ENCODE measurements at places on chromosomes 7 and 10.

DNA sequence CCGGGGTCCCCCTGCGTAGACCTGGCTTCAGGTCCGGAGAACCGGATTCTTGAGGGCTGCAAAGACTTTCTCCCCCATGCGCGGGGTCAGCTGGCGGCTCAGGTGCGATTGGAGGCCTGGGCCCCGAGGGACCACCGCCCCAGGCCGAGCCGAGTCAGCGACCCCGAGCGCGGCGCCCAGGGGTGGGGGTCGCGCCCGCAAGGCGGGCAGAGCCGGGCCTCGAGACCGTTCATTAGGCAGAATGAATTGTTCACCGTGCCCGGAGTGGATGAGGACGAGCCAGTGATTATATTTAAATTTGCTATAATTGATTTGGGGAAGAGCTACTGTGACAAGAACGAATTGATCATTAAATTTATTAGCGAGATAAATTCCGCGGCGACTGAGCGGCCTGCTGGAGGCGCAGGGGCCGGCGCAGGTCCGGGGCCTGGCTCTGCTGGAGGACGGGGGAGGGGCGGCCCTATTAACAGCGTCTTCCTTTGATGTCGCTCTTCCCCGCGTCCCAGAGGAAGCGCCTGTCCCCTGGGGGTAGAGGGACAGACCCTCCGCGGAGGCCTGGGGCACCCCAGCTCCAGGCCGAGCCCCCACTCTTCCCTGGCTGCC, 7.5 kb downstream of the MNX1 start:
- no peak for DNase-seq

GRCh38 chr10:77456414-77456813, 181.2 kb downstream of the KCNMA1 start:
- DNase-seq = no peak

DNA sequence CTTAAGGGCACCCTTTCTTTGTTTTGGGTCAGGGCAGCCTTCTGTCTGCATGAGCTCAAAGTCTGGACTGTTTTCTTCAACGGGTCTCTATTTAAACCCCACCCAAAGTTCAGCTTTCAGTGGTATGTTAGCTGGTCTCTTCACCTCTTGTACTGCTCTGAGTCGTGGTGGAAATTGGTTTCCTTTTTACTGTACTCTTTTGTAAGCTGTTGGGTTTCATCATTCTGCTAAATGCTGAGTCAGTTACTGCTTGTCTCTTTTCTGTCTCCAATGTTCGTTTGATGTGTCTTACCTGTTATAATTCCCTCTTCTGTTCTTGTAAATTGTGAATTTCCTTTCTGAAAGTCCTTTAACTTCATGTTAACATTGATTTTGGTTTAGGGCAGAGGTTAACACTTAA, 64.1 kb upstream of the MALRD1 start:
- no peak for DNase-seq

- DNase-seq = no peak
Observed at GRCh38 chr7:2965745-2966270, 77.9 kb downstream of the CARD11 start.

DNA sequence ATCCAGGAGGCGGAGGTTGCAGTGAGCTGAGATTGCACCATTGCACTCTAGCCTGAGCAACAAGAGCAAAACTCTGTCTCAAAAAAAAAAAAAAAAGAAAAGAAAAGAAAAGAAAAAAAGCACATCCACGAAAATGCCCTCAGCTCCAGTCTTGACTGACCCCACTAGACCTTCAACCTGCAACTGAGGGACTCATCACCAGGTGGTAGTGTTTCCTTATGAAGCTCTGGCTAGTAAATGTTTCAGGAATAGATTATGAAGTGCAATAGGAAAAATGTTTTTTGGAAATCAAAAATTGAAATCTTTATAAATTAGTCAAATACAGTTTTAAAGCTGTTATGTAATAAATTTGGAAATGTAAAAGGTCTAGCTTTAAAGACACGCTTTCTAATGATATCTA, 22.4 kb downstream of the TLL2 start:
- no peak for DNase-seq

GRCh38 chr7:156780724-156781455, 112.1 kb downstream of the LMBR1 start:
- DNase-seq = no peak

- no peak for DNase-seq
Observed at GRCh38 chr10:30420766-30421165, 13.2 kb upstream of the MAP3K8 start.

- DNase-seq = no peak
Observed at GRCh38 chr10:121526801-121527221, 71.4 kb downstream of the FGFR2 start.

DNA sequence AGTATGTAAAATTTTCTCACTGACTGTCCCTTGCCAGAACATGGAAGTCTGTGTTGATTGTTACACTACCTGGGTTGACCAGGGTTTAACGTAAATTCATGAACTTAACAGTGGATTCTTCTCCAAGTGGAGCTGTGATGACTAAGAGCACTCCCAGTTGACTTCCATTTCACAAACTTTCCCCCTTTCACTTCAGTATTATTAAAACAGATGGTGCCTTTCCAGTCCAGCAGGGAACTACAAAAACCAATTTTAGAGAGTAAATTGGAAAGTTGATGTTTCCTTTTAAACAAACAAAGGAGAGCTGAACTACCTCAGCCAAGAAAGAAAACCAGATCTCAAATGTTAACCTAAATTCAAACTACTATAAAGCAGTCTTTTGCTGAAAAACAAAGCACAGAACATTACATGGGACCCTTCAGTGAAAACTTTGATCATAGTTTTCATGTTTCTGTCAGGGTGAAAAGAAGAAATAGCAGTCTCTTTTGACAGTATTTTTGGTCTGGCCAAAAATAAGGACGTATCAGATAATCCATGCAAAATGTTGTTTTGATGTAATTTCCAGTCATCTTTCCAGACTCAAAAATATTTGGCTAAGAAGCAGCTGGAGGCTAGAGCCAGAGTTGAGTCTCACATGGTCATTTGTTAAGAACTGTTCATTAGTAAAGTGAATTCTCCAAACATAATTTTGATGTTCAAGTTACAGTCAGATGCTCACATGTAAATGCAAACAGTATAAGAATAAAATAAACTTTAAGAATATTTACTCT, 479.9 kb upstream of the AKR1E2 start:
- DNase-seq = no peak

DNA sequence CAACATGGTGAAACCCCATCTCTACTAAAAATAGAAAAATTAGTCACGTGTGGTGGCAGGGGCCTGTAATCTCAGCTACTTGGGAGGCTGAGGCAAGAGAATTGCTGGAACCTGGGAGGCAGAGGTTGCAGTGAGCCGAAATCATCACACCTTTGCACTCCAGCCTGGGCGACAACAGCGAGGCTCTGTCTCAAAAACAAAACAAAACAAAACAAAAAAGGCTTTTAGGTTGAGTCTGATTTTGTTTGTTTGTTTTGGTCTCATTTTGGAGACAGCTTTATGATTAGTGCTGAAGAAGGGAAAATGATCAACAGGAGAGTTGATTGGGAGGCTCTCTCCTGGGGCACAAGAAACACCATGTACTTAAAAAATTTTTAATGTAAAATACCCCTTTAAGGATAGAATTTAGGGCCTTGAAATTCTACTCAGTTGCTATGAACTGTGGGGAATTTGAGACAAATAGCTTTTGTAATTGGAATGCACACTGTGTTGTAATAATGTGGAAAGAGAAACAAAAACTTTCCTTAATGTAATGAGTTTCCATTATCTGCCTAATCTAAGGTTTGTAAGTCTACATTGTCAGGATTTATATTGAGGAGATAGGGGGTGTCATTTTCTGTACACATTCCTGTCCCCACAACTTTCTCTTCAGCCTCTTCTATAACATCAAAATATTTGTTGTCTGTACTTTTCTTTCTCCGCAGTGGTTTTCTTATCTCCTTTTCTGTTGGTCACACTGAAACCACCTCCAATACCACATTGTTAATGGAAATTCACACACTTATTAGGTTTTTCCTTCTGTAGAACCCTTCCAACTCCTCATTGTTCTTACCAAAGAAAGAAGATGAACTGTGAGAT, 41.3 kb downstream of the ARID5B start:
- DNase-seq = no peak

- no peak for DNase-seq
Observed at GRCh38 chr7:25831831-25832411, 320.1 kb upstream of the NFE2L3 start.

GRCh38 chr7:5248201-5248885, 34.4 kb upstream of the SLC29A4 start:
- DNase-seq = no peak

- no peak for DNase-seq
Observed at GRCh38 chr10:68194290-68194689, 37.6 kb downstream of the ATOH7 start.

- DNase-seq = no peak
Observed at GRCh38 chr10:29961351-29961750, 98.0 kb downstream of the JCAD start.

GRCh38 chr10:30447125-30447799, 13.3 kb downstream of the MAP3K8 start:
- DNase-seq = no peak

DNA sequence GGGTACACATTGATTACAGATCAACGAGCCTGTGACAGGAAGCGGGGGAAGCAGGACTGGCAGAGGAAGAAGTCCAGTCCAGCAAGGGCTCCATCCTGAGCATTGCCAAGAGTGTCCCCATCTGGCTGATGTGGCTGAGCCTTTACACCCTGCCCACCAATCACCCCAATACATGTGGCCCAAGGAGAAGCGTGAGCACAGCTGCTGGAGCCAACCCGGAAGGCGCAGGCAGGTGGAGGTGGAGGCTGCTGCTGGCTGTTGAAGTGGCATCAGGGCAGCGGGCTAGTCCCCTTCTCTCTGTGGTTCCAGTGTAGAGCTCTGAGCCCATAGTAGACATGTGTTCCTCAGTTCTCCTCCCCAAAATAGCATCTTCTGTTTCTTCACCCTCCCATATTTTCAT, 6.8 kb upstream of the AMPH start:
- DNase-seq = no peak

DNA sequence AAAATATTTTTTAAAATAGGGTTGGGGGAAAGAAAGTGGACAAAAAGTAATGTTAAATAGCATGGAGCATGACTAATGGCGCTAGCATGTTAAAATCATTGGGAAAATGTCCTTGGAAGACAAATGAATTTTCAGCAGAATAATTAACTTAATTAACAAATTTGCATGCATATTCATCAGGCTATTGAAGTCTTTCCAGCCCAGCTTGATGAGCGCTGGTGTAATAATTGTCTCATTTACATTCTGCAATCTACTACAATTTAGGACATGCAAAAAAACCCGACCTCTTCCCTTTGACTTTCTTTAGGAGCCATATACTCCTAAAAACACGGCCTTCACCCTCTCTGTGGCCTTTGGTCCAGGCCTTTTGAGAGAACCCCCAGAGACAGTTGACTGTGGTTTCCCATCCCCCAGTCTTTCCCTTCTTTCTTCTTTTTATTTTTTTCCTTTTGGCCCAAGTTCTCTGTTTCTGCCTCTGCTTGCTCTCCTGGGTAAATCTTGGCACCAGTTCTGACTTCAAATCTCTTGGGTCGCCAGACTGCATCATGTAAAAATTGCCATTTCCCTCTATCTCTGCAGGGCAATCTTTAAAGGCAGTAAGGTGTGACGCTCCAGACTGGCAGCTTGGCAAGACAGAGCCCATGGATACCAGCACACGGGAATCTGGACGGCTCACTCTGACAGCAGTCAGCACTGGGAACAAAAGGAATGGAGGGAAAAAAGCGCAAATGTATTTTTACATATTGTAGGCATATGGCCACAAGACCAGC, 105.5 kb downstream of the NEUROD6 start:
- DNase-seq = no peak

DNA sequence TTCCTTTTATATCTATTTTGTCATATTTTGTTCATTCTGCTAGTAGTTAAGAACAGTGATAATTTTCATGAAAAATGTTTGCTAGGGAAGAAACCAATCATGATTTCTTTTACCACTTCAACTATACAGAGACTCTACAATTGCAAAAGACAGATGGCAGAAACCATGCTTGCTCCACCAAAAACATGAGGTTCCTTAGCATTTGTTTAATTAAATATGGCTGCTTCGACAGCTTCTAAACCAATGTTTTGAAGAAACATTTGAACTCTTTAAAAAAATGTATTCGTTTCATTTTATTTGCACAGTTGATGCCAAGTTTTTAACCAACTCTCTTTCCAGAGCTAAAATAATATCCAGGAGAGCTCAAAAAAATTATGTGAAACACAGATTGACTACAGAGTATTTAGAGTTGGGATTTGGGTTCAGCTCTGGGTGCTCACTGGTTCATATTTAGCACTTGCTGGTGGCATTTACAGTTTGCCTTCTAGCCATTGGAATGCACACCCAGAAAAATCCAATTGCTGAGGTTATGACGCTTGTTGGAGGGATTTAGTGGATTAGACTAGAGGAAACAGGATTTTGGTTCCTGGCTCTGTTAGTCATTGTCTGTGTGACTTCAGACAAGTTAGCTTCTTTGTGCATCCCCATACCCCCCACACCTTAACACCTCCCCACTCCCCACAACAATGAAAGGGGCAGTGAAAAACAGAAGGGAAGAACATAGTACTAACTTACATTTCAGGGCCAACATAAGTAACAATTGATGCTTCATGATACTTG, 35.8 kb upstream of the SDHAF3 start:
- DNase-seq = no peak

DNA sequence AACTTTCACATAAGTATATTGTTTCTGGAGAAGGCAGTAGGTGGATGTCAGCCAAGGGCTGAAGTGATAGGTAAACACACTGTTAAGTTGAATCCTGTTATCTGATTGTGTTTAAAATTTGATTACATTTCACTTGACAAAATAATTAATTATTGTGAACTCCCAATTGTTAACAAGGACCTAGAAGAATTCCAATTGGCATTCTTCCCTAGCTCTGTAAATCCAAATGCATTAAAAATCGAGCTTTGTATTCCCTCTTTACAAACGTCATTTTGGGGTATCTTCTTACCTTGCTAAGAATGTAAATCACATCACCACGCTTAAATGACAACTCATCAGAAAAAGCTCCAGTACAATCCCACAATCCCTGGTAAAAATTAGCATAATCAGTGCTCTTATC, 179.9 kb downstream of the SKAP2 start:
- DNase-seq = no peak

DNA sequence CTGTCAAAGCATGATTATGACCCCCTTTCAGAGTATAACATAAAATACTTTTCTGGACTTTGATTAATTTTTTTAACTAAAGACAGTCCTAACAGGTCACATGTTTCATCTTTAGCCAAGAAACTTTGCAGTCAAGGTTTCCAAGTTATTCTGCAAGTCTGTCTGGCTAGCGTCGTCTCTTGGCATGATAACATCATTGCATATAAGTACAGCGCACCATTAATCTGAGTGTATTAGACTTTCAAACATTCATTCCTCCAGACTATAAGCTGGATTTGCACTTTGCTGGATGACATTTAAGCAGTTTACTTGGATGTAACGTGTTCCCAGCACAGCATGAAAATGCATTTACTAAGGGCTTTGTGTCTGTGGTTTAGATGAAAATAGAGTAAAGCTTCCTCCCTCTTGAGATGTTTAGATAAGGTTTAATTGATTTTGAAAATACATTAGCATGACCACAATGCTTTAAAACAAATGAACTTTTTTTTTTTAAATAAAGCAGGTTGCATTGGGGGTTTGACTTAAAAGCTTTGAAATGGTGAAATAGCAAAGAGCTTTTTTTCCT, 349.0 kb upstream of the MTPN start:
- no peak for DNase-seq

All from stimulated activated CD8-positive, alpha-beta memory T cell treated with anti-CD3 and anti-CD28 coated beads, Interleukin-2, amount 100 ng/mL, for 1 hour (primary cell).